ENCODE measurements at places on chromosomes 3 and 15.

- no peak for DNase-seq
Measured at GRCh38 chr15:61762676-61763075, 297.6 kb downstream of the VPS13C start.

DNA sequence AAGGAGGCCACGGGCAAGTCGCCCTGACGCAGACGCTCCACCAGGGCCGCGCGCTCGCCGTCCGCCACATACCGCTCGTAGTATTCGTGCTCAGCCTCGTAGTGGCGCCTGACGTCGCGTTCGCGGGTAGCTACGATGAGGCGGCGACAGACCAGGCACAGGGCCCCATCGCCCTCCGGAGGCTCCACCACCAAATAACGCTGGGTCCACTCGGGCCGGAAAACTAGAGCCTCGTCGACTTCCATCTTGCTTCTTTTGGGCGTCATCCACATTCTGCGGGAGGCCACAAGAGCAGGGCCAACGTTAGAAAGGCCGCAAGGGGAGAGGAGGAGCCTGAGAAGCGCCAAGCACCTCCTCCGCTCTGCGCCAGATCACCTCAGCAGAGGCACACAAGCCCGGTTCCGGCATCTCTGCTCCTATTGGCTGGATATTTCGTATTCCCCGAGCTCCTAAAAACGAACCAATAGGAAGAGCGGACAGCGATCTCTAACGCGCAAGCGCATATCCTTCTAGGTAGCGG lies at the start of gene EPM2AIP1:
TSS of gene EPM2AIP1 (minus strand) at position 326 of the 520 bp plus-strand sequence. CDS start at position 272, 54 bp downstream.
- DNase-seq = no peak

DNA sequence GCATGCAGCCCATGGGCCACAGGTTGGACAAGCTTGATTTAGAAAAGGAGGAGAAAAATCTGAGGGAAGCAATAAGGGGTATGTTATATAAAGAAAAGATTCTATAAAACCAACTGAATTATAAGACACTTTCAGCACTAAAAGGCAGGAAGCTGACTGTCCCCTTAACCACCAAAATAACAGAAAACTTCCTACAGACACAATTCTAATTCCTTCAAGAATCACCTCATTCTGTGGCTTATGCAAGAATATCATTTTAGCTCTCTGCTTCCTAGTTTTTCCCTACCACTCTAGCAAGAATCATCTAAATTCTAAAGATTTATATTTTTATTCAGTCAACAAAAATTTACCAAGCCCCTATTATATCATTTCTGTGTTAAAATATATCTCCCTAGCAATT lies 6.3 kb downstream of the STAG1 start:
- no peak for DNase-seq

DNA sequence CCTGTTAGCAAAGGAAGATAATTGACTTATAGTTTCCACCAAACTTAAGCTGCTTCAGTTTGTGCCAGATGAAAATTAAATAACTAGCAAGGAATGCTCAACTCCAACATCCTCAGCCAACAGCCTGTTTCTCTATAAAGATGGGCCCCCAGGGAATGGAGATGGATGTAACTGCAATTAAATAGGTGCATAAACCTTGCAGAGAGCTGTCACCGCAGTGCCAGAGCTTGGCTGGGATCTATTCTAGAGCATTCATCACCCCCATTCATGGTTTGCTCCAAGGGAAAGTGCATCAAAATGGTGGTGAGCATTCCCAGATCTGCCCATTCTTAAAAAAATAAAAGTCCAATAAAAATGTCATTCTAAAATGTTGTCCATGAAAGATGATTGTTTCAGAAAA lies 19.7 kb upstream of the RORA start:
- DNase-seq = no peak

DNA sequence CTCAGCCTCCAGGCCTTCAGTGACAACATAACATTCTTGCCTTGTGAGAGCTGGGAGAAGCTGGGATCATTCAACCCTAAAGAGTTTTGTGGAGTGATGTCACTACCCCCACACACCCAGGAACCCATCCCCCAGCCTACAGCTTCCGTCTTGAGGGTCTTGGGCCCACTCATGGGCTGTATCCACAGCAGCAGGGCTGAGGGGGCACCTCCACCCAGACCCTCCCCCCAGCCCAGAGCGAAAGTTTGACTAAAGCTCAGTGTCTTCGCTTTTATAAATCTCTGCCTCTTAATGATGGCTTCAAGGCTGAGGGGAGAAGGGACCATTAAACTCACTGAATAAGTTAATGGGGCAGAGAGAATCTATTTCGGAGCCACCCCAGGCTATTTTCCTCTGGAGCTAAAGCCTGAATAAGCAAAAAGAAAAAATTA lies 23.8 kb downstream of the NTRK3 start:
- no peak for DNase-seq

GRCh38 chr3:183878071-183878470 lies 6.6 kb downstream of the PARL start:
- no peak for DNase-seq

DNA sequence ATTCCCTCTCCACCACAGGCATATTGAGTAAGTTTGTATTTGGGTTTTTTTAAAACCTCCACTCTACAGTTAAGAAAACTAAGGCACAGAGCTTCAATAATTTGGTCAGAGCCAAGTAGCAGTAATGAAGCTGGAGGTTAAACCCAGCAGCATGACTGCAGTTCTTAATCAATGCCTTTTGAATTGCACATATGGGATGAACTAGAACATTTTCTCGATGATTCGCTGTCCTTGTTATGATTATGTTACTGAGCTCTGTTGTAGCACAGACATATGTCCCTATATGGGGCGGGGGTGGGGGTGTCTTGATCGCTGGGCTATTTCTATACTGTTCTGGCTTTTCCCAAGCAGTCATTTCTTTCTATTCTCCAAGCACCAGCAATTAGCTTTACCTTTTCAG lies 1.6 kb upstream of the CCR5 start:
- DNase-seq = no peak

DNA sequence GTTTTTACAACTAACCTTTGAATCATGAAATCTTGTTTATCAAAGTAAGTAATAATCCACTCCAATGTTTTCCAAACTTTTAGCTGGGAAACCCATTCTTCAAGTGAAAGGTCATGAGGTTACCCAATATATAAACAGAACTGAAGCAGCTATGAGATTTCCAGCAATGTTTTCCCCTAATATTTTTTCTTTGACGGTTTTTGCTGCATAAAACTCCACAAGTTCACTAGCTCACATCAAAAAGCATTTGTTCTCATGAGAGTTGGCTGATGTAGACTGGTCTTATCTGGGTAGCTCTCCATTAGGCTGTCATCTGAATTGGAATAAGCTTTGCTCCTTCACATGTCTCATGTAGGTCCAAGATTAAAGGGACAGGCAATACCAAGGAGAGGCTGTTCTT lies 241.2 kb upstream of the LRRC3B start:
- DNase-seq = no peak

GRCh38 chr3:45239254-45239653 lies 13.2 kb upstream of the TMEM158 start:
- no peak for DNase-seq

- DNase-seq = no peak
Measured at GRCh38 chr3:153138276-153139210, 23.5 kb upstream of the RAP2B start.

DNA sequence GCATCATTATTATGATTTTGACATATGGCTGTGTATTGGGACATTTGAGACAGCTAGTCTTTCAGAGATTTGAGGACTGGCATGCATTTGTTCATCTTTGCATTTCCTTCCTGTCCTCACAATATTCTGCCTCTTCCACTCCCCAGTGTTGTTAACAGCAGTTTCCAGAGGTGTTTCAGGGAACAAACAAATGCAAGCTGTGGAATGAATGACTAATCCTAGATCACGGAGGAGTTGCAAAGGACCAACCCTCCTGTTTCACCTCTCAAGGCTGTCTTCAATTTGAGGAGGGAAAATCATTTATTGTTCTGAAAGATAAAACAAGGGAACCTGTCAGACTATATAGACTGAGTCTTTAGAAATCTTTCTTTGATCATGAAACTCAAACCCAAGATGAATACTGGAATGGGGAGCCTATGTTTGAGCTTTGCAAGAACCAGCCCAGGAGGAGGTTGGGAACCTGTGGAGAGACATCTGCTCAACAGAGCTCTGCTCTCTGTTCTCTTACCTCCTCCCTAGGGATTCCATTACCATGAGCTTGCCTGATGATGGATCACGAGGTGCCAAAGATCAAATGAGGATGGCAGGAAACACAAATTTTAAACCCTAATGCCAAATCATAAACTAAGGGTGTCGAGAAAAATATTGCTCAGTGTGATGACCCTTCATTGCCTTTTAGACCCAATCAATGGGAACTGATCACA lies 68.5 kb downstream of the SLC7A14 start:
- DNase-seq = no peak

DNA sequence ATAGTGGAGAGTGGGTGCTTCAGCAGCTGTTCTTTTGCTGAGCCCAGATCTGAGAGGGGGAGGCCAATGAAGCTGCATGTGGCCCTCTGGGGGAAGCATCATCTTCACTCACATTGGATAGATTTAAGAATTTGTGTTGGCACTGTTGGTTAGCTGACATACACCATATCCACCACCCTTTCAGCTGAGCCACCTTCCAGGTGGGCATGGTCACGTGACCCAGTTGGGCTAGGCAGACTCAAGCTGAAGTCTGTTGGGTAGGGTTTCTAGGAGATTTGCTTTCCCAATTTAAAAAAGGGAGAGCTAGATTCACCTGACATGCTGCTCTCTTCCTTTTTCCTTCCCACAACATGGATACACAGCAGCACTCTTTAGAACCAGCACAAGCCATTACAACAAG lies 311.0 kb downstream of the CHST2 start:
- DNase-seq = no peak

- no peak for DNase-seq
Measured at GRCh38 chr3:19202303-19202702, 54.0 kb downstream of the KCNH8 start.

DNA sequence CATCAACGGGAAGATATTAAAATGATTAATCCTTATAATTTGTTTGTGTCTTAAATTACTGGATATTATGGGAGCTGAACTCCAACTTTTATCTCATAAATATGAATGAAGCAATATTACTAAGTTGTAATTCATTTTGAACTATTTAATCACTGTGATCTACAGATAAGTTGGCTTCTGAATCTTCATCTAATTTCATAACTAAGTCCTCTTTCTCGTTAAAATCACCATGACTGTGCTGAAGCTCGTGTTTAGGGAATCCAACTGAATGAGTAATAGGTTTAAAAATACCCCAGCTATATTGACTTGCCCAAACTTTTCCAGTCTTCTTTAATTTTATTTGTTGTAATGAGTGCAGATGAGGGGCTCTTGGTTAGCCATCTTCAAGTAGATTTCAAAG lies 14.1 kb downstream of the MDFIC2 start:
- DNase-seq = no peak

DNA sequence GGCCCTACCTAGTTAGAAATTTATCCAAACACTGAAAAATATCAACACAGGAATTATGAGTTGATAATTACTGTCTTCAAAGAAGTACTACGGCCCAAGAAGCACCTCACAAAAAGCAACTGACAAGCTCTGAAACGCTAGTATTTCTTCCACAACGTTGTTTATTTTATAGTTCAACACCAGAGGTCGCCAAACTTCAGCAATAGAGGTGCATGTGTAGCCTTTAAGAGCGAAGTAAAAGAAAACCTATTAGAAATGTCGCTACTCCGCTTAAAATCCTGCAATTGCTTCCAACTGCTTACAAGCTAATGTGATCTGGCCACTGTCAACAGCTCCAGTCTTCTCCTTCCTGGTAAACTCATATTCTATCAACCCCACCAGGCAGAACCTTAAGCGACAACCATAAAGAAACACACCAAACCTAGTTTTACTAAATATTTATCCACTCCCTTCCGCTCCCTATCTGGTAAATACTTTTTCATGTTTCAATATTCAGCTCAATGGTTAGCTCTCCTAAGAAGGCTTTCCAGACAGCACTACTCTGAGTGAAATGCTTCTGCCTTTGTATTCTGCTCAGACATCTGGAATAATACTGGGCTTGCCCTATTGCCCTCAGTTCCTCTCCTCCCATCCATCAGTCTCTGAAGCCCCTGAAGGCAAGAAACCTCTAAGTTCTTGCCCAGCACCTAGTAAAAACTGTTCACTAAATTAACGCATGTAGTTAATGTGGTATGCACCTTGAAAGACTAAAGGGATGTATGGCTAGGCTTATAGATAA lies 110.2 kb downstream of the NR1I2 start:
- peak; percentile 86 for DNase-seq
